Daoy (cell line): ENCODE measurements at places on chromosomes 3 and 15. TPM values are rescaled to one million over a fixed set of nuclear protein-coding genes. Genes with fewer than 3 reads are reported as not detected.
A peak's percentile ranks its signal among the peaks of the same experiment; 100 is the strongest.

- no peak for DNase-seq
These were observed 322.0 kb upstream of the MANF start for GRCh38 chr3:51063053-51063452.

- no peak for DNase-seq
These were observed 157.9 kb upstream of the NUDT16 start for GRCh38 chr3:131223373-131224289.

The DZIP1L gene
- 8.2 and 9.7 TPM in 2 replicates for total RNA-seq

- no peak for DNase-seq
These were observed 183.6 kb downstream of the KCNH8 start for GRCh38 chr3:19331931-19332330.

GRCh38 chr3:126367316-126367805 is 10.2 kb upstream of the KLF15 start:
- no peak for DNase-seq

DNA sequence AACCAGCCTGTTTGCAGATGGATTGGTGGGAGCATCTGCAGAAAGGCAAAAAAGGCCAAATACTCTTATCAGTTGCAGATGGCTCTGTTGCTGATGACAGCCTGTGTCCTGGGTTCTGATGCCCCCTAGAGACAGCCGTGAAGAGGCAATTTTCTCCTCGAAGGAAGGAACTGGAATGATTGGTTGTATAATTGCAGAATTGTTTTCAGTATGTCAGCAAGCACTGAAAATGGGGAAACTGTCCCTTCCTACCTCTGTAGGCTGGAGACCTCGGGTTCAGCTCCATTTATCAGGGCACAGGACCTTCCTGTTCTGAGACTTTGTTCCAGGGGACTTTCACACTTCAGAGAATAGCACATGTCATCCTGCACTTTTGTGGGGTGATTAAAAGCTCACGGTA is 103.0 kb downstream of the PGPEP1L start:
- peak; percentile 62 for DNase-seq

The MUC13 gene
- total RNA-seq = 0.11 TPM in 1 of 2 replicates, not detected in the other

GRCh38 chr3:149812165-149812605 is 830 bp upstream of the RNF13 start:
- no peak for DNase-seq

GRCh38 chr3:115706311-115706829 is 83.1 kb downstream of the GAP43 start:
- peak; percentile 47 for DNase-seq

The CCDC33 gene
- total RNA-seq = 4.9 and 5.9 TPM in 2 replicates
